GM12864 (cell line): ENCODE measurements at places on chromosomes 16 and 17.

DNA sequence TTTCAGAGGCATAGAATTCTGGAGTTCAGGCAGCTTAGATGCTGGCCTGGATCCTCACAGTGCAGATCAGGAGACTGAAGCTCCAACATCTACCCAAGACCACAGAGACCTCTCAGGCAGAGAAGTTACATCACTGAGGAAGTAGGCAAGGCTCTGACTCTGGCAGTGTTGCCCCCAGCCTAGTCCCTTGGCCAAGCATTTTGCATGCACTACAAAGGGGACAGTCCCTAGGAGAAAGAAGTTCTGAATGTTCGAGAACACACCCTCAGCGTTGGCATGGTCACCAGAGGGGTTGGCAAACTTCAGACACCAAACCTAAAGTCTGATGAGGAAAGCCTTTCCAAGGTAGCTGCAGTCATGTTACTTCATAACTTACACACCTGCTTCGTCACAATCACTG, 2.5 kb downstream of the RANBP10 start:
- no peak for DNase-seq

DNA sequence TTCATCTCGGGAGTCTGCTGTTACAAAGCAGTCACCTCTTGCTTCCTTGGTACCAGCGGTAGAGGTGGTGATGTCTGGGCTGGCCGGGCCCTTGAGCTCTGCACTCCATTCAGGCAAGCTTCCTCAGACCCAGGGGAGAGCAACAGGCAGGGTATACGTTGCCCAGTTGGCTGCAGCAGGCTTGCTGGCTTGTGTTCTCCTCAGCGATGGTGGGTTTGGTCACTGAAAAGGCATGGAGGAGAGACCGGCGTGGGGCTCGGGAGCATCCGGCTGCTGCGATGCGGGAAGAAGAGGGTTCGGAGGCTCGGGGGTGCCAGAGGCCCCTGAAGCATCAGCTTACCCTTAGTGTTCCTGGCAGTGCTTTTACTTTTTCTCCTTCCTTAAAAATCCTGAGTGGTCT, 25.8 kb downstream of the SAP30BP start:
- no peak for DNase-seq

GRCh38 chr16:3095869-3096268, 3.2 kb downstream of the ZSCAN10 start:
- peak; percentile 53 for DNase-seq

DNA sequence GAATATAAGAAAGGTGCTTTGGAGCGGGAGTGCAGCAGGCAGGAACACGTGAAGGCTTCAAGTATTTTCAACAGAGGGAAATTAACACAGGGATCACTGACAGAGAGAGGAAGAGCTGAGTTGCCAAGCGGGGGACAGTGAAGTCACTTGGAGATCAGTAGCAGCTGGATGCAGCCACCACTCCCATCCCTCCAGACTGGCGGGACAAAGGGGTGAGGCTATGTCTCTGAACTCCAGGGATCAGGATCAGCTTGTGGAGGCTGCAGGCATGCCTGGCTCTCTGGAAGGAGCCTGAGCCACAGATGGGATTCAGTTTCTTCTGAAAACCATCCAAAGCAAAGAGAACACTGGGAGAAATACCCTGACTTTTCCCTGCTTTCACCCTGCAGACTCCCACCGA, 113.7 kb upstream of the IRX3 start:
- no peak for DNase-seq

DNA sequence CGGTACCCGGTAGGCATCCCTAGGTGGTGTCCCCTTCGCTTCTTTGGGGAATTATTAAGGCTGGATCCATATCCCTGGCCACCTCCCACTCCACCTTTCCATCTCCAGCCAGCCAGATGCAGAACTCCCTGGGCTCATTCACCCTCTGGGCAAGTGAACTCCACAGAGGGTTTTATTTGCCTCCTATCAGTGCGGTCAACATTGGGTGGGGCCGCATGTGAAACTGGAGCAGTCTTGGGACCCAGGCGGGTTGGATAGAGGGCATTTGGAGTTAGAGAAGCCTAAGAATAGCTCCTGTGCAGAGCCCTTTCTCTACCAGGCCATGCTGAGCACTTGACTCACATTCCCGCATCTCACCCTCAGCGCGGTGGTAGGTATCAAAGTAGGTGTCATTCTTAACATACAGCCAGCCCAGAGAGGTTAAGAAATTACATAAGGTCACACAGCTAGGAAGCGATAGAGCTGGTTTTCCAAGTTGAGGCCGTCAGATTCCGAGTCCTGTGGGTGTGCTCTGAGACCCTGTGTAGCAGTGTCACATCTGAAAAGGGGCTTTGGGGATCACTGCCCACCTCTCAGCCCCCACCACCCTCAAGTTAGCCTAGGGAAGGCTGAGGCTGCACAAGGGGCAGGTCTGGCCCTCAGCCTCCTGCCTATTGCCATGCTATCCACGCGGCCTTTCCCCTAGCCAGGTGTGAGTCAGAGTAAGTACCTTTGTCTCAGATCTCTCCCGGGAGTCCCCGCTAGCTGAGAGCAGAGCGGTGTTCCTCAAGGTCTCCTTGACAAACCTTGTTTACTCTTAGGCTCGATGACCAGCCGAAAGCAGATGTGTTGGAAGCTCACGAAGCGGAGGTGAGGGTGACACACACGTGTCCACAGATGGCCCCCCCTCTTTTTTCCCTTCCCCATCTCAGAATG, 26.9 kb upstream of the LGALS9 start:
- DNase-seq: no peak

DNA sequence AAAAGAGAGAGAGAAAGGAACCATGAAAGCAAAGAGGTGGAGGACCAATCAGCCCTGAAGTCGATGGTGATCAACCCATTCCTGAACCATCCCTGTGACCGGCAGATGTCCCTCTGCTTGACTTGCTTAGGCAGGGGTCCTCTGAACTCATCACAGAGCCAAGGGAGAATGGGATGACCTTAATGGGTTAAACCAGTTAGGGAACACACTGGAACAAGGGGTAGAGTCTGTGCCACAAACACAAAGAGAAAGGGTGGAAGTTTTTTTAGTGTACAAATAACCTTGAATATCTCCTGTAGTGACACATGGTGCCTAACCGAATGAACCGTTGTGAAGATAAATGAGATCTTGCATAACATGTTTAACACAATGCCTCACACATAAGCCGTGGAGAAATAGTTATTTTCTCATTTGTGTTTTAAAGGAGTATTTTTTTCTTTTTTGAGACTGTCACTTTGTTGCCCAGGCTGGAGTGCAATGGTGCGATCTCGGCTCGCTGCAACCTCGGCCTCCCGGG, 11.2 kb downstream of the NAA60 start:
- no peak for DNase-seq

- peak; percentile 68 for DNase-seq
These were observed at the start of gene ZFP3 for GRCh38 chr17:5078106-5079028. TSS of gene ZFP3 (plus strand) at chr17:5078467. CDS start at chr17:5091505, 13,038 bp downstream.

GRCh38 chr17:77068915-77069314, 71.9 kb upstream of the SEC14L1 start:
- DNase-seq: no peak

DNA sequence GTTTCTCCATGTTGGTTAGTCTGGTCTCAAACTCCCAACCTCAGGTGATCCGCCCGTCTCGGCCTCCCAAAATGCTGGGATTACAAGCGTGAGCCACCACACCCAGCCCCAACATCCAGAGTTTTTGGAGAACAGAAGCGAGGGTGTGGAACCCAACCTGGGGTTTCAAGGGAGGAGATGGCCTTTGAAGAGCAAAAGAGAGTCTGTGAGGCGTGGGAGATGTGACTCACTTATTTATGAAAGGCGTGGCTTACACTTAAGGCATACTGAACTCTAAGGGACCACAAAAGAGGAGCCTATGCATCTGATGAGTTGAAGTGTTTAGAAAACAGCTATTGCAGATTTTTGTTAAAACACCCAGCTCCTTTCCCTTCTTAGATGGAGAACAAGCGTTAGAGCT, 18.9 kb downstream of the ARSG start:
- DNase-seq: no peak

GRCh38 chr17:39818358-39819000, 45.6 kb downstream of the IKZF3 start:
- DNase-seq: no peak

- no peak for DNase-seq
These were observed 8.3 kb downstream of the TMEM114 start for GRCh38 chr16:8581831-8582580.

DNA sequence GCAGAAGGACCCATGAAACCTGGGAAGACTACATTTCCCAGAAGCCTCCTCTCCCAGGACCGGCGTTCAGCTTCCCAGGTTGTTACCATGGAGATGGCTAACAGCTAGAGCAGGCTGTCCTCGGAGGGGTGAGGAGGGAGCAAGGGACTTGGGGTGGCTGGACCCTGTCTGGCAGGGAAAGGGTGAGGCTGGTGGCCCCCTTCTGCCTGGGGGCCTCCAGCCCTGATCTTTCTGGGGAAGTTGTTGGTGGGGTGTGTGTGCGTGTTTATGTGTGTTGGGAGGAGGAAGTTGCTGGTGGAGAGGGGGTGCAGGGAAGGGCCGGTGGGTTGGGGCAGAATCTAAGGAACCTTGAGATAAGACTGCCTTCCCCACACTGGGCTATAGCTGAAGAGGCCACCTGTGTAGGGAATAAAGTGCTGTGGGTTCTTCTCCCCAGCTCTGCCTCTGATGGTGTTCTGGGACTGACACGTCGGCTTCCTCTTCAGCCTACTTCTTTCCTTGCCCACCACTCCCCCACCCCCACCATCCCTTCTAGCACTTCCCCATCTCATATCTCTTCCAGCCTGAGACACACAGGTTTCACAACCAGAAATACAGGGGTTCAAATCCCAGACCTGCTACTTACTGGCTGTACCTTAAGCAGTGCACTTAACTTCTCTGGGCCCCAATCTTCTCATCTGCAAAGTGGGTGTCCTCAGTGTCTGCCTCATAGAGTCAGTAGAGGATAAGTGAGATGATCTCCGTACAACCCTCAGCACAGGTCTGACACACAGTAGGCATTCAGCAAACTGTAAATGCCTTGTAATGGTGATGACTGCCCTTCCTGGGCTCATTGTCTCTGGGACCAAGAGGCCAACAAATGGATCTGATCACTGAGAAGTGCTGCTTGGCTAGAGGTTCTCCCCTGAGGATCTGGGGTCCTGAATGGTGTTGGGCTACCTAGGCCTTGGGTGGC, at the start of gene DRC7:
Gene DRC7, plus strand, starts transcription at position 82 of the 955 bp plus-strand sequence. CDS start 3,144 bp downstream, outside the sequence.
- no peak for DNase-seq

DNA sequence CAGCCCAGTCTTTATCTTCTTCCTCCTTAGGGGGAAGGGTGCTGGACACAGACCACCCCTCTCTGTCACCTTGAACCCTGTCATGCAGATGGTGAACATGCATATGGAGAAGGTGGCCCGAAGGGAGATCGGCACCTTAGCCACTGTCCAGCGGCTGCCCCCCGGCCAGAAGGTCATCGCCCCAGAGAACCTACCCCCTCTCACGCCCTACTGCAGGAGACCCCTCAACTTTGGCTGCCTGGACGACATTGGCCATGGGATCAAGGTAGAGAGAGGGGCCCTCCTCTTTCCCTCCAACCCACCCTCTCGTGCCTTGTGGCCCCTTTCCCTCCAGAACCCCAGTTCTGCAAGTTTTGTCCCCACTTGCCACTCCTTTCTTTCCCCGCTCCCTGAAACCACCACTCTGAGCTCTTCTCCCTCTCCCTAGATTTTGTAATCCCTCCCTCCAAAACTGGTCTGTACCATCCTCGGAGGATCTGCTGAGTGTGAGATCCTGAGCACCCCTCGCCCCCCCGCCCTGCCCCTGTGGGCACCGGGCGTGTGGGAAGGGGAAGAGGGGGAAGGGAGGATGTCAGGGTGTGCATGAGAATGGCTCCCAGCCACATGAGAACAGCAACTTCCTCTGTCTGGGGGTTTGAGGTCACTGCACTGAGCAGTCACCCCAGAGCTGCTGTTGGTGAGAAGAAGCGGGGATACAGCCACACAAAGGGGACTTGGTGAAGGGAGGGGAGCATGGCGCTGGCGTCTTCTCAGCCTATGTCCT, 7.3 kb downstream of the ABI3 start:
- peak; percentile 81 for DNase-seq

DNA sequence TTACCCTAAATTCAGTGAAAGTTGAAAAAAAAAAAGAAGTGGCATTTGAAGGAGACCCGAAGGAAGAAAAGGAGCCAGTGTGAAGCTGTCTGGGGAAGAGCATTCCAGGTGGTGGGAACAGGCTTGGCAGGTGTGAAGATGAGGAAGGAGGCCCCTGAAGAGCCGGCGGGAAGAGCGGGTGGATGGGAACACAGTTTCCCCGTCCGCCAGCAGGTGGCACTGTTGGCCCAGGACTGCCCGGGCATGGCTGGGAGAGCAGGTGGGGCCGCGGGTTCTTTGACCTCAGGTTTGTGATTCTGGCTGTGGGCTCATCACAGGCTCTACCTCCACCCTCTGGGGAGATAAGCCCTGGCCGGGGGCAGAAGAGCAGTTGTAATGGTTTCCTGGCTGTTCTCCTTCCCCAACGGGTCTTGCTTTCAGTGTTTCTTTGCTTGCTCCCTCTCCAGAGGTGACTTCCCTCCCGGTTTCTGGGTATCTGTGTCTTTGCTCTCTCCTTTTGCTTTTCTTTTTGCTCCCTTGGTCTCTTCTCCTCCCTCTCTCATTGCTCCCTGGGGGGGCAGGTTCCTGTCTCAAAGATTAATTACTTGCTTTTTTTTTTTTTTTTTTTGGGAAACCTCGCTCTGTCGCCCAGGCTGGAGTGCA, 32.3 kb downstream of the RAP1GAP2 start:
- DNase-seq: no peak

- DNase-seq: no peak
These were observed 52.3 kb upstream of the ADCY7 start for GRCh38 chr16:50213939-50214519.

- no peak for DNase-seq
These were observed 17.0 kb downstream of the SRCIN1 start for GRCh38 chr17:38588788-38589174.

DNA sequence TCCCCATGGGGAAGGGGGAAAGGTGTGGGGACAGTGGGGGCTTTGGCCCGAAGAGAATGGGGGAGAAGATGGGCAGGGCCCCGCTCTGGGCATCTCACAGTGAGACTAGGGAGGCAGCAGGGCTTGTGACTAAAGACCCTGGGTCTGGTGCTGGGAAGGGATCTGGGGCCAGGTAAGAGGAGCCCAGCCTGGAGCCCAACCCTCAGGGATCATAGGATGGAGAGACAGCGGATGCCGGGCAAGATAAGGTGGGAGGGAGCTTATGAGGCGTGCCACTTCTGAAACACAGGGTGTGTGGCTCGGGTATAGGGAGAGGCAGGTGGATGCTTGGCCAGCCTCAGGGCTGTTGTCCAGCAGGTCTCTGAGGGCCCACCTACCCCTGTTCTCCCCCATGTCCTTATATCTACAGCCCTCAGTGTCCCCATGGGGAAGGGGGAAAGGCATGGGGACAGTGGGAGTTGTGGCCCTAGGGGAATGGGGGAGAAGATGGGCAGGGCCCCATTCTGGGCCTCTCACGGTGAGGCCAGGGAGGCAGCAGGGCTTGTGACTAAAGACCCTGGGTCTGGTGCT, 15.4 kb downstream of the USP6 start:
- no peak for DNase-seq

DNA sequence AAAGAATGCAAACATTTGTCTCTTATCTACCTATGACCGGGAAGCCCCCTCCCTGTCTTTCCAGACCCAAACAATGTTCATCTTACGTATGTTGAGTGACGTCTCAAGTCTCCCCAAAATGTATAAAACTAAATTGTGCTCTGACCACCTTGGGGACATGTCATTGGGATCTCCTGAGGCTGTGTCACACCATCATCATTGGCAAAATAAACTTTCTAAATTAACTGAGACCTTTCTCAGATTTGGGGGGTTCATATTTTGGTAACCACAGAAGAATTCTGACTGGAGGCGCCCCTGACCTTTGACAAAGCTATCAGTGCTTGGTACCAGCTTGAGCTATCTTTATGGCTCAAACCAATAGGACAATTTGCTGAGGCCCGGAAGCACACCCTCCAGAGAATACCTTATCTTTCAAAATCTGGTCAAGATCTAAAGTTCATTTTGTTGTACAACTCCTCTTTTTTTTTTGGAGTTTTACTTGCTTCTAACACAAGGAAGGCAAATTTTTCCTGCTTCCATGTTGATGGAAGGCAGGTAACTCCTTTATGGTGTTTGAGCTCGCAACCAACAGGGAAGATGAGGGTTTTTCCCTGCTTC, 2.5 kb upstream of the LDHD start:
- no peak for DNase-seq
